ENCODE measurements at places on chromosomes 6 and 20.
A peak's percentile ranks its signal among the peaks of the same experiment; 100 is the strongest.

DNA sequence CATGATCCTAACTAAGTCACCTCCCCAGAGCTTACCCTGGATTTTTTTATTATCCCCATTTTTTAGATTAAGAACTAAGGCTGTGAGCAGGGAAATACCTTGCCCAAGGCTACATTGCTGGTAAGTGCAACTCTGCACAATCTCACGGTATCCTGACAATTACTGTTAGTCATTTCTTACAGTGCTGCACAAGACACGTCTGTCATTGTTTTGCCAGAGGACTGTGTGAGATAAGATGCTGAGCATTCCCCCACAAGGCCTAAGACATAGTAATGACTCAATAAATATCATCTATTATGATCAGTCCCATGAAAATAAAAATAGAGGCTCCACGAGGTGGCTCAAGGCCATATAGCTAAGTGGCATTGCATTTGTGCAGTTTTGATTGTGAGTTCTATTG is 21.0 kb downstream of the PFDN4 start:
- no peak for DNase-seq

DNA sequence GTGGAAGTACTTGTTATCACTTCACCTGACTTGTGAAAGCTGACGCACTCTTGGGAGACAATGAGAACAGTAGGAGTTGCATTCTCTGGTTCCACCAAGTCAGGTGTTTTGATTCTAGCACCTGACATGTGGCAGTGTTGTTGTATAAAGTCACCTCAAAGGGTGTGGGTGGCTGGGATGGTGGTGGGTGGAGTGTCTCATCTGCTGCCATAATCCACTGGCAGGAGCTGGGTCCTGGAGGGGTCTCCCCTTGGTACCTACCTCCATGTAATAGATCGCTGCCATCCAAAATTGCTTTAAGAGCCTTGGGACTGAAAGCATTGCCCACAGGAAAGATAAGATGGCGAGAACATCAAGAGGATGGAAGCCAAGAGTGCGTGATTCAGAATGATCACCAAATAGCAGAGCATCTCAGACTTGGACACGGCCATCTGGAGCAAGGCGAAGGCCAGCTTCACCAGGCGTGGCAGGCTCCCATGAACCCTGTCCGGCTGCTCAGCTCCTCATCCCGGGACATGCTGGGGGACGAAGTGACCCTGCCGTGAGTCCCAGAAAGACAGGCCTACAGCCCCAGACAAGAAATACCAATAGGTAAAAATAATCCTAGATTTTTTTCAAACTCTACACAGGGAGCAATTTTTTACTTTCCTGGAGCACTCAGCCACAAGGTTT is 56.6 kb downstream of the NPEPL1 start:
- DNase-seq, result no peak

GRCh38 chr6:11179419-11180202 is 52.9 kb downstream of the NEDD9 start:
- DNase-seq, result no peak

GRCh38 chr6:157887892-157888291 is 64.8 kb downstream of the SNX9 start:
- no peak for DNase-seq

GRCh38 chr20:51563486-51564332 is 21.2 kb upstream of the NFATC2 start:
- peak; percentile 52 for DNase-seq

GRCh38 chr6:42777126-42777822 is 4.6 kb upstream of the BICRAL start:
- DNase-seq, result no peak

GRCh38 chr20:9492067-9492466 is 22.3 kb upstream of the LAMP5 start:
- DNase-seq, result no peak

DNA sequence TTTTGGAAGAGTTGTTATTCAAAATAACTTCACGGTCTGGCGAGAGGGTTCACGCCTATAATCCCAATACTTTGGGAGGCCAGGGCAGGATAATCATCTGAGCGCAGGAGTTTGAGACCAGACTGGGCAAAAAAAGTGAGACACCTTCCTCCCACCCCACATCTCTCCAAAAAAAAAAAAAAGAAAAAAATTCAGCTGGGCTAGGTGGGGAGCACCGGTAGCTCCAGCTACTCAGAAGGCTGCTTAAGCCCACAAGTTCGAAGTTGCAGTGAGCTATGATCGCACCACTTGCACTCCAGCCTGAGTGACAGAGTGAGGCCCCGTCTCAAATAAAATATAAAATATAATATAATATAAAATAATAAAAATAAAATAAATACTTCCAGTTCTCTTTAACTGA is 10.4 kb downstream of the OR2B2 start:
- DNase-seq, result no peak

- DNase-seq, result peak; percentile 31
Observed at GRCh38 chr6:131685266-131685780, 15.9 kb downstream of the OR2A4 start.

DNA sequence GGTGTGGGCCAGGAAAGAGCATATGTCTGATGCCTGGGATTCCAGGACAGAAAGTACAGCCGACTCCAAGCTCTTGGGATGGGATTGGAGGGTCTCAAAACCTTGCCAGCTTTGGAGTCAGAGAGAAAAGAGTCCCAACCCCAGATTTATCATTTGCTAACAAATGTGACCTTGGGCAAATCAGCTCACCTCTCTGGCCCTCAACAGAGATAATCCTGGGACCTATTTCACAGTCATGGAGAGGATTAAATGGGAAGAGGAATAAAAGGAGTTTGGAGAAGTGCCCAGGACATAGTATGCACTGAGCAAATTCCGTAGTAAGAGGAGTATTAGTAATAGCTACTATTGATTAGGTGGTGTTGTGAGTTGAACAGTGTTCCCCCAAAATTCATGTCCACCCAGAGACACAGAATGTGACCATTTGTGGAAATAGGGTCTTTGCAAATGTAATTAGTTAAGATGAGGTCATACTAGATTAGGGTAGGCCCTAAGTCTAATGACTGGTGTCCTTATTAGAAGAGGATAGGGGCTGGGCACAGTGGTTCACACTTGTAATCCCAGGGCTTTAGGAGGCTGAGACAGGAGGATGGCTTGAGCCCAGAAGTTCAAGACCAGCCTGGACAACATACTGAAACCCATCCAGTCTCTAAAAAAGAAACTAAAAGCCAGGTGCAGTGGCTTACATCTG is 17.1 kb downstream of the RIPOR3 start:
- DNase-seq, result no peak

GRCh38 chr6:118667988-118668387 is 16.6 kb upstream of the CEP85L start:
- no peak for DNase-seq

- DNase-seq, result peak; percentile 20
Observed at GRCh38 chr20:7094438-7094997, 327.0 kb downstream of the BMP2 start.

GRCh38 chr6:22357724-22358189 is 60.9 kb upstream of the PRL start:
- DNase-seq, result no peak

- DNase-seq, result no peak
Observed at GRCh38 chr20:40588891-40589290, 100.1 kb downstream of the MAFB start.

DNA sequence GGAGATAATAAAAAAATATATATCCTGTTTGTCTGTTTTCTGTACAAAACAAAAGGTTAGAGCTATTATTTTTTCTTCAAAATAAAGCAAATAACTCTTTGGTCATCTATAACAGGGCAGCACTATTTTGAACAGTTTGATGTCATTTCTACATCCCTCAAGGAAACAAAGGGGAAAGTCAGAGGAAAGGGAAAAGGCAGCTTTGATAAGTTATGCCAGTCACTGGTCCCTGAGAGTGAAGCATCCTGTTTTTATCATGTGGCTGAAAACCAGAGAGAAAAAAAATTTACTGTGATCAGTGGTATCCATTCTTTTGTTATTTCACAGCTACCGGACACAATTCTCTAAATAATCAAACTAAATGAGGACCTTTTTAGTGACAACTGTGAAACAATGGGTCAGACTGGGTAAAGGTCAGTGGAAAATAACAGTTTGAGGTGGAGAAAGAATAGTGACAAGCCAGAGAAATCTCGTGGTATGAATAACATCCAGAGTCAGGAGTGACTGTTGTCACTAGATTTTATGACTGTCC is 356.0 kb downstream of the HDGFL1 start:
- DNase-seq, result no peak

DNA sequence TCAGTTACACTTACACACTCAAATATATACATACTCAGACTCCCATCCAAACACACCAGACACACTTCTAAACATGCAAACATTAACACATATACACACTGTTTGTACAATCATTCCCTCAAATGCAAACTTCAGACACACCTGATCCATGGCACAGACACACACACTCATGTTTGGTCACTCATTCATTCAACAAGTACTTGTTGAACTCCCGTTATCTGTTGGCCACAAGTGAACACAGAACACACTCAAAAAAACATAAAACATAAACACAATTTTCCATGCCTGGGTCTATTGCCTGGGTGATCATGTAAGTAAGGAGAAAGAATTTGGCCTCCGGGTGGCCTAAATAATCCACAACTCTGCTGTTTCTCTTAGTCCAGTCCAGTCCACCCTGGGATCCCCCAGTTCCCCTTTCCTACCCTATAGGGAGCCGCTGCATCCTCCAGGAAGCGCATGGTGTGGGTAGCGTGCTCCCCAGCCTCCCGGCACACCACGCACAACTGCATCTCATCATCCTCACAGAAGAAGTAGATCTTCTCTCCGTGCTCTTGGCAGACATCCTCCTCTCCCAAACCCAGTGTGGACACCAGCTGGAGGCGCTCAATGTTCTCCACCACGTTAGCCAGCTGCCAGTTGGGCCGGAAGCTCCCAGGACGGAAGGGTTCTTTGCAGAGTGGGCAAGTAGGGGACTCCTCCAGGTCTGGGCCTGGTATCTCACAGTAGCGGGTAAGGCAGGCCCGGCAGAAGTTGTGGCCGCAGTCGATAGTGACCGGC is 815 bp downstream of the TRIM10 start:
- no peak for DNase-seq

DNA sequence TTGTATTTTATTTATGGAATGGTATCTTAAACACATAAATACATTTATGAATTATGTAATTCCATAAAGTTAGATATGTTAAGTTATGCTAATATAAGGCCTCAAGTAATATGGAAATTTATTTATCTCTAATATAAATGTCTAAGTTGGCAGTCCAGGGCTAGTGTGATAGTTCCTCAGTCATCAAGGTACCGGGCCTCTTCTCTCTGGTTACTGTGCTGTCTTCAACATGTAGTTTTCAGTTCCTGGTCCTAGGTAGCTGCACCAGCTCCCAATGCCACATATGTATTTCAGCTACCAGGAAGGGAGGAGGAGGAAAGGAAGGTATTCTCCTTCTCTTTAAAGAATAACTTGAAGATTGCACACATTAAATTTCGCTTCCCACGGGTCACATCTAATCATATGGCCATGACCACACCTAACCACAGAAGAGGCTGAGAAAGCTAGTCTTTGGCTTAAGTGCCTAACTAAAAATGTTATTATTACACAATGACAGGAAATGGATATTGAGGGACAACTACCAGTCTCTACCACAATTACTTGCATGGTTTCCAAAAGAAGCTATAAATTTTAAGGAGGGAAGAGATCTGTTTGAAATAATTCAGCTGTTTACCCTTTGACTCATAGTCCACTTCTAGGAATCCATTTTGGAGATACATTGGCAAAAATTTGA is 68.6 kb downstream of the BCKDHB start:
- no peak for DNase-seq

GRCh38 chr6:95948324-95948723 is 67.5 kb upstream of the FUT9 start:
- no peak for DNase-seq

GRCh38 chr6:135268740-135269139 is 87.6 kb downstream of the MYB start:
- DNase-seq, result no peak

- no peak for DNase-seq
Observed at GRCh38 chr6:104711371-104711770, 148.3 kb downstream of the HACE1 start.

Data from stimulated activated CD4-positive, alpha-beta T cell treated with anti-CD3 and anti-CD28 coated beads, Interleukin-15, amount 100 ng/mL, for 24 hours (primary cell).